ENCODE measurements at places on chromosomes 2 and 18. TPM values are rescaled to one million over a fixed set of nuclear protein-coding genes. Genes with fewer than 3 reads are reported as not detected.
A peak's percentile ranks its signal among the peaks of the same experiment; 100 is the strongest.

DNA sequence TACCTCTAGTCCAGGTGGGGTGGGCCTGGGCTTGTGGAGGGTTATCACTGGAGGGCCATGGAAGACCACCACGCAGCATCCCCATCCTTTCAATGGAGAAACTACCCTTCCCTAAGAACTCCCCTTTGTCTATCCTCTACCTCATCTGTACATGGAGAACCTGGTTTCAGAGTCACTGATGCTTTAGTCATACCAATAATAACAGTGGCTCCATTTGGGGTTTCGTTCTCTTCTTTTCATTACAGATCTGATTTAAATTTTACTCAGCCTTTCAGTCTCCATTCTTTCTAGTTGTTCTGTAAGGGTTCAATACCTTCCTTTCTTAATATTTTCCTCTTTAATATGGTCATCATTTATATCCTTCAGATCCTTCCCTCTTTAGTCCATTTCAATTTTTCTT, 54.6 kb upstream of the ZFP36L2 start:
- H3K4me1 ChIP-seq: peaks cover 15% of the 10 kb centered on the region
- H3K27ac ChIP-seq: 0 out of 2 replicates have a peak overlapping the region, but pooled peaks have one; percentile 53
- H3K27me3 ChIP-seq: no peaks in the 10 kb centered on the region
- peaks cover 42% of the 10 kb centered on the region for H3K36me3 ChIP-seq
- H3K4me3 ChIP-seq: no peak overlapping the region

GRCh38 chr2:85180322-85181133, 47.3 kb downstream of the TCF7L1 start:
- H3K4me3 ChIP-seq: no peak overlapping the region
- no peaks in the 10 kb centered on the region for H3K27me3 ChIP-seq
- H3K27ac ChIP-seq: peak overlapping the region; percentile 88

Gene ARL5A
- 73.2 TPM for total RNA-seq

Gene AGXT
- total RNA-seq: 0.16 TPM

Gene GKN2
- not detected for total RNA-seq

- H3K4me3 ChIP-seq: no peak overlapping the region
- peaks cover 48% of the 10 kb centered on the region for H3K36me3 ChIP-seq
- H3K27me3 ChIP-seq: no peaks in the 10 kb centered on the region
- no peak for DNase-seq
These were observed 42.0 kb downstream of the TTR start for GRCh38 chr18:31633392-31634330.

Gene SLC5A7
- total RNA-seq: not detected

DNA sequence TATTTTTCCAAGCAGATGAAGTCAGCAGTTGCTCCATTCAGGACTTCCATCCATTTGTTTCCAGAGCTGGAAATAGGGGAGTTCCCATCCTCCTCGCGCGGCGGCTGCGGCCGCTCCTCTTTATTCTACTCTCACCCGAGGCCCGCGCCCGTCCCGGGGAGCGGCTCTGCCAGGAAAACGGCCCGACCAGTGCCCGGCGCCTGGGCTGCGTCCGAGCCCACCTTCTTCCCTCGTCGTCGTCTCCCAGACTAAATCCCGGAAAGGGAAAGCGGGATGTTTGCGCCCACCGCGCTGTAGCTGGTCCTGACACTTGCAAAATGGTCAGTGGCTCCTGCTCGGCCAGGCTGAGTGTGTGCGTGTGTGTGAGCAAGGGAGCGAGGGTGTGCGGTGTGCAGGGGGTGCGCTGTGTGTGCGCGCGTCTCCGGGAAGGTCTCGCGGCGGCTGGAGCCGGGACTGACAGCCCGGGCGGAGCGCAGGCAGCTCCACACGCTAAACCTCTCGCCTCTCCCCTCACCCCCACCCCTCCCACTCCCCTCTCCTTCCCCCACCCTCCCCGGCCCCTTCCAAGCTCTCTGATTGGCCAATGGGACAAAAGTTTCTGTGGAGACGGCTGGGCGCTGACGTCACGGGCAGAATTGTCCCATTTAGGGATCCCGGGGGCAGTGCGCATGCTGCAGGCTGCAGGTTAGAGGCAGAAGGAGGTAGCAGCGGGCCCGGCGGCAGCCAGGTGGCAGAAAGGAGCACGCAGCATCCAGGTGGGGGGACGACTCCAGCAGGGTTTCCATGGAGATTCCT, at the start of gene NOL4:
Gene NOL4, minus strand, starts transcription at position 491 of the 795 bp plus-strand sequence. CDS start 1,660 bp downstream, outside the sequence.
- peak within 1 kb of the TSS; percentile 82 for H3K4me3 ChIP-seq
- H3K36me3 ChIP-seq: no peaks in the 10 kb centered on the region
- H3K4me1 ChIP-seq: peaks cover 19% of the 10 kb centered on the region
- H3K27me3 ChIP-seq: peaks cover 51% of the 10 kb centered on the region

DNA sequence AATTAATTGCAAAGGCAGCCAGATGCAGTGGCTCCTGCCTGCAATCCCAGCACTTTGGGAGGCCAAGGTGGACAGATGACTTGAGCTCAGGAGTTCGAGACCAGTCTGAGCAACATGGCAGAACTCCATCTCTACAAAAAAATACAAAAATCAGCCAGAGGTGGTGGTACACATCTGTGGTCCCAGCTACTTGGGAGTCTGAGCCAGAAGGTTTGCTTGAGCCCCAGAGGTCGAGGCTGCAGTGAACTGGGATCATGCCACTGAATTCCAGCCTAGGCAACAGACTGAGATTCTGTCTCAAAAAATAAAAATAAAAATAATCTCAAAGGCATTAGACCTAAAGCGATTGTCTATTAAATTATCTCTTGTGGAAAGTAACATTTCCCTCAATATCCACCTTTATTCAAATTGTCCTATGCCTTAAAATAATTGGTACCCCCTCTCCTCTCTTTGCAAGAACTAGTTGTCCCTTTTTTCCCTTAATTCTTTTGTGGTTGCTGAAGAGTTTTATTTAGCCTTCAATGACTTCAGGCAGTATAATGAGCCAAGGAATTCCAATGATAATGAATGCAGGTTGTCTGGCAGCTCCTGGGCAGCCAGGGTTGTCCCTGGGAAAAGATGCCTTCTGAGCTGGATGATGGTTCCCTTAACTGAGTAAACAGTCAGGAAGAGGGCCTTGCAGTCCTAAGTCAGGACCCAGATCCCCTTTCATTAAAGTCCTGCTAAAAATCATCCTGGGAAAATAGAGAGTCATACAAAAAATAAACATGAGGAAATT, 32.2 kb downstream of the GPR75 start:
- H3K4me3 ChIP-seq: no peak overlapping the region
- H3K27ac ChIP-seq: peak overlapping the region; percentile 69
- no peaks in the 10 kb centered on the region for H3K27me3 ChIP-seq
- H3K36me3 ChIP-seq: no peaks in the 10 kb centered on the region
- no peak for DNase-seq

Gene SLC16A14
- 2.6 TPM for total RNA-seq

- H3K4me1 ChIP-seq: peaks cover 2% of the 10 kb centered on the region
- DNase-seq: no peak
- H3K4me3 ChIP-seq: no peak overlapping the region
- H3K36me3 ChIP-seq: no peaks in the 10 kb centered on the region
- H3K27ac ChIP-seq: no peak overlapping the region
- no peaks in the 10 kb centered on the region for H3K27me3 ChIP-seq
These were observed 10.5 kb upstream of the TTC39C start for GRCh38 chr18:24003903-24004640.

GRCh38 chr18:7855671-7856070, 288.6 kb downstream of the PTPRM start:
- H3K4me3 ChIP-seq: no peak overlapping the region
- no peaks in the 10 kb centered on the region for H3K27me3 ChIP-seq
- no peaks in the 10 kb centered on the region for H3K36me3 ChIP-seq
- no peak overlapping the region for H3K27ac ChIP-seq
- H3K4me1 ChIP-seq: peaks cover 3% of the 10 kb centered on the region
- no peak for DNase-seq

- H3K36me3 ChIP-seq: peaks cover 66% of the 10 kb centered on the region
- no peak for DNase-seq
- no peaks in the 10 kb centered on the region for H3K27me3 ChIP-seq
These were observed 9.9 kb downstream of the MOB1A start for GRCh38 chr2:74168739-74169138.

DNA sequence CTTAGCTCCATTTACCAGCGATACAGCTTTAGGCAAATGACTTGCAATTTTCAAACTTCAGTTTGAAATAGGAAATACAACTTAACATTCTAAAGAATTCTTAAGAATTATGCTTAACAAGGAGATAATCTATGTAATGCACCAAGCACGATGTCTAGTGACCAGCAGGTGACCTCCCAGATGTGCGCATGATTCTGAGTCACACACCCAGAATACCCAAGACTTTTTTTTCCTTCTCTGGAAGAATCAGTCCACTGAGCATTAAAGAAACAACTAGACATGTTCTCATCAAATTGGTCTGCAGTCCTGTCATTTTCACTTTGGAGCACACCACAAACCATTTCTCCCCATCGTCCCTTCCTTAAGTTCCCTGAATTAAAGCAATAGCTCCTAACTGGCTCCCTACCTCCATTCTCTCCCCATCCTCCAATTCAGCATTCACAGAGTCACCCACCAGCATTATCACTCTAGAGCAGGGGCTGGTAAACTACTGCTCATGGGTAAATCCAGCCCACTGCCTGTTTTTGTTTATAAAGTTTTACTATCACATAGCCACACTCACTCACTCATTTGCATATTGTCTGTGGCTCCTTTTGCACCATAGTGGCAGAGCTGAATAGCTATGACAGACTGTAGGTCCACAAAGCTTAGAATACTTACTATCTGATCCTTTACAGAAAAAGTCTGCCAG, 13.2 kb downstream of the EVA1A start:
- no peak for DNase-seq
- no peak overlapping the region for H3K27ac ChIP-seq
- no peak overlapping the region for H3K4me3 ChIP-seq
- peaks cover 17% of the 10 kb centered on the region for H3K4me1 ChIP-seq
- peaks cover under 1% of the 10 kb centered on the region for H3K27me3 ChIP-seq

All from WTC11 (cell line).